ENCODE measurements at places on chromosomes 5 and 9.
A peak's percentile ranks its signal among the peaks of the same experiment; 100 is the strongest.

GRCh38 chr5:161411156-161411555 lies 135.4 kb downstream of the GABRB2 start:
- DNase-seq = no peak

GRCh38 chr5:55304584-55304983 lies 2.9 kb downstream of the DHX29 start:
- no peak for DNase-seq

DNA sequence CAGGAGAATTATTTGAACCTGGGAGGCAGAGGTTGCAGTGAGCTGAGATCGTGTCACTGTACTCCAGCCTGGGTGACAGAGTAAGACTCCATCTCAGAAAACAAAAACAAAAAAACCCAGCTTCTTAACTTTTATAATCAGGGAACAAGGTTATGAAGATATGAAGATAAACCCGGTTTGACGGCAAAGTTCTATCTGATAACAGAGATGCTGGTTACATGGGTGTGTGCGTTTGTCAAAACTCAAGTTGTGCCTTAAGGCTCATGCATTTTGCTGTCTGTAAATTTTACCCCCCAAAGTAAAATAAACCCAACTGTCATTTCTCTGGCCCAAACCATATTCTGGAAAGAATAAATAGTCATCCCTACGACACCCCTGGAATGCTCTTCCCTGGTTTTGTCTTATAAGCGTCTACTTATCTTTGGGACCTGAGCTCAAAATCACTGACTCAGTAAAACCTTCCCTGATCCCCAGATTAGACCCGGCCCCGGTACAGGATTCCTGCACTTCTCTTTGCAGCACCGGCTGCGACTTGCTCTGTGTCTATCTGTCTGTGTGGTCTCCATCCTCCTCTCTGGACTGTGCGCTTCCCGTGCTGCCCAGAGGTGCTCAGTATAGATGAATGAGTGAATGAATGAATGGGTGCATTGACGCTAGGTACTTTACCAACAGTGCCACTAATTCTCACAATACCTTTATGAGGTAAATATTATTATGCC lies 172.2 kb downstream of the DAB2IP start:
- DNase-seq = no peak

DNA sequence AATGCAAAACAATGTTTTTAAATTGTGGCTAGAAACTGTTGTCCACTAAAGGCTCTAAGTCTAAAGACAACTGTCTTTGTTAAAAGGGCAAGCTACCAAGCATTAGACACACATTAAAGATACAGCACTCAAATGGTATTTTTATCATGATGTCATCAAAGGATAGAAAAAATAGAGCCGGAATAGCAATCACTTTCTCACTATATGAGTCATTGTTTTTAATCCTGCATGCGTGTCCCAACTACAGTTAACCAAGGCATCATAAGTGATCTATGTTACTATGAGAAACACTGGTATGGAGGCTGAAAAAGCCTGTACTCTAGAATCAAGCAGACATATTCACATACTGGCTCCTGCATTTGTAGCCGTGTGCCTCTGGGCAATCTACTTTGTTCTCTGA lies 1.9 kb upstream of the PJA2 start:
- peak; percentile 64 for DNase-seq

DNA sequence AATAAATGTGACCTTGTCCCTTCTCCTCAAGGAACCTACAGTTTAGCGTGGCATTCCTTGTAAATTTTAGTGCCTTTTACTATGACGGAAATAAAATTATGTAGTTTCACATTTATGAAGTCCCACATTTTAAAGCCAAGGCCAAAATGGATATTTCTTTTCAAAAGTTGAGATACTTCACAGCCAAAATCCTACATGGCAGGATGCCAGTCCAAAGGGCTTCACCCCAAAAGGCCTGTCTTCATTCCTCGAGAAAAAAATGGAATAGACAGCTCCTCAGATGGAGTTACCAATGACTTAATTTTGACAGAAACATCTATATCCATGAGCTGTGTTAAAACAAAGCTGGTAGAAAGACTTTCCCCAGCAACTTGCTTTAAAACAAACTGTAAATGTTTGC lies 211.2 kb downstream of the GLIS3 start:
- no peak for DNase-seq

DNA sequence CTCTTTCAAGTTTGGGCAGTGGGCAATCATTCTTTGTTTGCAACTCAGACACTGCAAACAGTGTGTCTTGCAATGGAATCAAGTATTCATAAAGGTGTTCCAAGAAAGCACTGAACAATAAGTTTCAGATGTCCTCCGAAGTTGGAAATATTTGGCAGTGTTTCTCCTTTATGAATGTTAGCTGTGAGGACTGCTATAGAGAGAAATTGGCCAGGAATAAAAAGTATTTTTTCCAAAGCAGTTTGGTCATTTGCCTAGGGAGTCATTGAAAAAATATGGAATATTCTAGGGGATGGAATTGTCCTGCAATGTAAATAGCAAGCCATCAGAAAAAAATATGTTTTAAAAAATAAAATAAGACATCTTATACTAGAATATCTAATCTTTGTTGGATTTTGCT lies 688.6 kb upstream of the SEMA6A start:
- DNase-seq = no peak

DNA sequence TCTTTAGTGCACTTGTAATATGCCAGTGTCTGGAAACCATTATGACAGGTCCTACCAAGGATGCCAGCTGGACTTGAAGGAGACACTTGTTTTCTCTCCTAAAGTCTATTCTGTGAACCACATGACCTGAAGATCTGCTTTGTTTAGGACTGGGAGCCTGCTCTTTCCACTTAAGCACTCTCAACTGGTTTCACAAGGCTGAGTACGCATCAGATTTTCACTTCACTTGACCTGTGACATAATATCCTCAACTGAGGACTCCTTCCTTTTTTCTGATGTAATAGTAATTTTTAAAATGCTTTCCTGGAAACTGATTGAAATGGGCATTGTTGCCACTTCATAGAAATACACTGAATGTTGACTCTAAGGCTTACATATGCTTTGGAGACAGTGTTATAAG lies 52.2 kb downstream of the PDE8B start:
- no peak for DNase-seq

GRCh38 chr5:9499498-9499876 lies 46.4 kb downstream of the SEMA5A start:
- no peak for DNase-seq

- DNase-seq = no peak
Observed at GRCh38 chr5:147629196-147629595, 119.3 kb upstream of the DPYSL3 start.

DNA sequence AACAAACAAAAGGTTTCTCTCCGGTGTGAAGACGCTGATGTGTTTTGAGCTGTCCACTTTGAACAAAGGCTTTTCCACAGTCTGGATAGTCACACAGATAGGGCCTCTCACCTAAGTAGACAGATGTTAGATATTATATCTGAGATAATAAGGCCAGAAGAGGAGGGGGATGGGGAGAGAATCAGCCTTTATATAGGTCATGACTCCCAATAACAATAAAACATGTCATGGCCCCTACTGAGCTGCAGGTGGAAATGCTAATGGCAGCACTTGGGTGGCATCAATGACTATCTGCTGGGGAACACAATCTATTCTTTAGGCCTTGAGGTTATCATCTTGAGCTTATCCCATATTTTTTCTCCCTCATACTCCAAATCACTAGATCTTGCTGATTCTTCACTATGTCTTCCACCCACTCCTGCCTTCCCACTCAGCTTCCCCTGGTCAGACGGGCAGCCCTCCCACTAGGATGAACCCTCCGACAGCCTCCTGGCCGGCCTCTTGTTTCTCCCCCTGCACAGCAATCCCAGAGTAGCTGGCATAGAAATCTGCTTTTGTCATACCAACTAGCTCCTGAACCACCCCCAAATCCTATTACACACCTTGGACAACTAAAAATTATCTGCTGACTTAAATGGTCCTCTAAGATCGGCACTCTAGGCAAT lies 11.5 kb upstream of the SLC35D2 start:
- no peak for DNase-seq

- DNase-seq = no peak
Observed at GRCh38 chr5:94731471-94731870, 113.0 kb downstream of the SLF1 start.

GRCh38 chr9:78209127-78209526 lies 26.7 kb upstream of the CEP78 start:
- no peak for DNase-seq

GRCh38 chr5:105238561-105238960 lies 1676.0 kb upstream of the NUDT12 start:
- DNase-seq = no peak

DNA sequence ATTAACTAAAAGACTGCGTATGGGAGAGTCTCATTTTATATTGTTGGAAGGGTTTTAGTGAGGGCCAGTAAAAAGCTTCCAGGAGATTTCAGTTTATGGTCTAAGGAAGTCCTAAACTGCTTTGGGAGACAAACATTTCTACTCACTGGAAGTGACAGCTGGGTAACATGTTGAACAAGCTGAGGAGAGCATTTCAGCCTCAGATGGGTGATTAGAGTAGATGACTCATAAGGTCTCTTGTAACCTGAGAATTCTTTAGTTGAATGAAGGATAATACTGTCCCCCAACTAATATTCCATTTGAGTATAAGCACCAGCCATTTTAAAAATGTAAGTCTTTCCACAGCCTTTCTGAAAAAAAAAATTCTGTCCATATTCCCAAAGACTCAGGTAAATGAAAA lies 218.0 kb upstream of the C9orf72 start:
- DNase-seq = no peak

DNA sequence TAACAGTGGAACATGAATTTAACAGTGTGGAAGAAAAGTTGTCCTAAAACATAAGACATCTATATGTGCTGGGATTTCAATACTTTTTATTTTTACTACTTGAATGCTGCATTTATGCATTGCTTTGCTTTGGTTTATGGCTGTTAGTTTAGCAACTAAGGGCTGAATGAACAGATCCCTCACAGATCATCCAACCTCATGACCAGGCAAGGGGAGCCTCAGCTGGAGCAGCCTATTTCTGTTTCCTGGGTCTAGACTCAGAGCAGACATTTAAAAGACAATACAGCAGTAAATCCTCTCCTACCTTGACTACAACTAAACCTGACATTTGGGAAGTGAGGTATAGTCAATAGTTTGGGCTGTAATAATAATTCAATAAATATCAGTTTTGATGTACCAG lies 163.3 kb downstream of the AUH start:
- no peak for DNase-seq

GRCh38 chr9:133704711-133705181 lies 33.4 kb downstream of the SARDH start:
- no peak for DNase-seq

DNA sequence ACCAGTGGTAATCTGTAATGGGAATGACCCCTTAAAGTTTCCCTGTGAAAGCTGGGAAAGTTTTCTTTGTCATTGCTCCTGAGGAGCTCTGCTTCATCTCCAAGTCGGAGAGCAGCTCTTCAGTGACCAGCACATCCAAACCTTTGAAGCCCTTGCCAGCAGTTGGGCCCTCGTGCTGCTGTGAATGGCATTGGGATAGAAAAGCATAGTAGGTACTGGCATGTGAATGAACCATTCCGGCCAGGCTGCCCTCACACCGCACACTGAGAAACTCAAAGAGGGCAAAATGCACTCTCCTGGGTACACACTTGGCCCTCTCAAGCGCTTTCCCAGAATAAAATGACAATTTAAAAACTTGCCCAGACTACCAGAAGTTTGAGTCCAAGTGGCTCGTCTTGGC lies 1135.0 kb upstream of the WWC1 start:
- no peak for DNase-seq

DNA sequence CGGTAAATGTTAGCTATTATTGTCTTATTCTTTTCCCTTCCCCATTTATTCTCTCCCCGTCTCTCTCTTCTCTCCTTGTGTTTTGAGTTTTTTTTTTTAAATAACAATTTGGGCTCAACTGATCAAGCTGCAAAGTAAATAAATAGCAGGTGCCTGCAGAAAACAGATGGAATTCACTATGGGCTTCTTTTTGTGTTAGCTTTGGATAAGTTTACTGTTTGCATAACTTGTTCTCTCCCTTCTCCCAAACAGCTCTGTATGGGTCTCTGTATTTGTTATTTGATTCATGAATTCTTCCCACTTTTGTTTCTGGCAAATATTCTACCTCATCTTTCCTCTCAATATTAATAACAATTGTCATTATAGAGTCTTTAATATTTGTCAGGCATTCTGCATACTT lies 111.8 kb upstream of the ASTN2 start:
- DNase-seq = no peak
